ENCODE measurements at places on chromosomes 13 and 19.
A peak's percentile ranks its signal among the peaks of the same experiment; 100 is the strongest.

DNA sequence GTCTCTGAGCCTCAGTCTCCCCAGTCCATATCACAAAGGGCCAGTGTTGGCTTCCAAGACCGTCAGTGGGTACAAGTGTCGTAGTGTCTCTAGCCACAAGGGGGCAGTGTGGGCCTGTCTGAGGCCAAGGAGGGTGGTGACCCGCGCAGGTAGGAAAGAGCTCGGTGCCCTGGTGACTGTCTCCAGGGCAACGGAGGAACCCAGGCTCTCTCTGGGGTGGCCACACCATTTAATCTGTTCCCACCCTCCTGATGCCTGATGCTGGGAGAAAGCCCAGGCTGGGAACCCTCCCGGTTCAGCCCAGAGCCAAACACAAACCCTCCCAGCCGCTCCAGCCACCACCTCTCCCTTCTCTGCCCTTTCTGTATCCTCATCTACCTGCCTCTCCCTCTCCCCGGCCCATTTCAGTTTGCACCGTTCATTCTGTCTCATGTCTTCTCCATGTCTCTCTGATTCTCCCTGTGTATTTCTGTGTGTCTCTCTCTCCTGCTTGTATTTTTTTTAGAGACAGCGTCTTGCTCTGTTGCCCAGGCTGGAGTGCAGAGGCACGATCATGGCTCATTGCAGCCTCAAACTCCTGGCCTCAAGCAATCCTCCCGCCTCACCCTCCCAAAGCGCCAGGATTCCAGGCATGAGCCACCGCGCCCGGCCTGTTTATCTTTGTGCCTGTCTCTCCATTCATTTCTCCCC lies 17.5 kb upstream of the MEIS3 start:
- DNase-seq: peak; percentile 66

GRCh38 chr19:1992759-1993260 lies 22.7 kb downstream of the BTBD2 start:
- DNase-seq: no peak

DNA sequence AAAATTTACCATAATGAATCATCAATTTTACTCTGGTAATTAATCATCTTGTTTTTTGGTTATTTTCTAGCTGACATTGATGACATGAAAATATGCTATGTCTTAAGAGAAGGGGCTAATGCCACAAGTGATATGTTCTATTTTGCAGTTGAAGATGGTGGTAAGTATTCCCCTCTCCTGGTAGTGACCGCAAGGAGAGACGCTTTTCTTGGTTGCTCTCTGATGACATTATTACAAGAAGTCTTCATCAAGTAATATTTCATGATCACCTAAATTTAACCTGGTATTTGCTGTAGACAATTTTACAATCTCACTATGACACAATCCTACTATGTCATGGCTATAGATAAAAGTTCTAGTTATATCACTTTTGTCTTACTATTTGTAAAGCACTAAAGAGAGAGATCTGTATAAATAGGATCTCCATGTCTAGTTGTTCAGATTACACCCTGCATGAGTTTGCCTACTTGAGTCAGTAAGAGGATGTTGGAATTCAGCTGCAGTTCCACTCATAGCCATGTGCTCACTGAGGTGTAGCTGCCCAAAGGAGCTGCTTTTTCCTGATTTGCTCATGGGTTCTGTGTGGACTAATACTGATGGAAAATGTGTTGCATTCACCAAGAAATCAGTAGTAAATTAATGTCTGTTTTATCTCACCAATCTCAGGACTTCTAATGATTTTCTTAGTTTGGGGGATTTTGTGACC lies 10.9 kb downstream of the FREM2 start:
- no peak for DNase-seq

DNA sequence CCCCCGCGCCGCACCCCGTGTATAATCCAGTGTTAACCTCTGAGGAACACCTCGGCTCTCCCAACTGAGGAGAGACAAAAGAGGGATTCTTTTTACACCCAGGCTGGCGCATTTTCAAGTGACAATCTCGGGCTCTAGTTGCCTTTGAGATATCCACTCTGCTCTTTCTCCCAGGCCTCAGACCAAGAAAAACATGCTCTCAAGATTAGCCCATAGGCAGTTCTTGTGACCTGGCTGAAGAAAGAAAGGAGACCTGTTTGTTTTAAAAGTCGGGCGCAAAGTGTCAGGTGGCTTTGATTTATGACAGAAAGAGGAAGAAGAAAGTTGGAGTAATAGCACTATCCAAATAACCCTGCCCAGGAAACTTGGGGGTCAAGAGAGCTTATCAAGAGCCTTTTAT lies 27.3 kb downstream of the SHISA2 start:
- DNase-seq: no peak

DNA sequence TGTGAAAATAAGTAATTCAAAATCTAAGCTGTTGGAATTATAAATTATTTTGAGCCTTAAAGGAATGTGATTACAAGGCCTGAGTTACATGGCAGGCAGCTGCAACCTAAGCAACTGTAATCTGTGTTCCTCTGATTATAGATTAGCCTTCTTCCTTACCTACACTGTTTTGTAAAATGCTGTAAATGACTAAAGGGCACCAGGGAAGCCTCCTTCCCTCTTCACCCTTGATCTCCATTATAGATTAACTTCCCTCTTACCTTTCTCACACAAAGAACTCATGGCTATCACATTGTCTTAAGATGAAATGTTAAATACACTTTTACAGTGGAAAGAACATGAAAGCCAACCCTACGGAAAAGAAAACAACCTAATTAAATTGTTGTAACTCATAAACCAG lies 423.7 kb upstream of the KLF12 start:
- DNase-seq: no peak

- no peak for DNase-seq
Observed at GRCh38 chr19:39342647-39343305, 555 bp downstream of the SAMD4B start.

GRCh38 chr13:104577071-104577815 lies 1511.0 kb upstream of the SLC10A2 start:
- no peak for DNase-seq

- DNase-seq: no peak
Observed at GRCh38 chr19:14616407-14616806, 33.5 kb downstream of the CLEC17A start.

- no peak for DNase-seq
Observed at GRCh38 chr13:64277097-64277496, 2861.4 kb upstream of the PCDH20 start.

GRCh38 chr13:35471706-35472322 lies 4.7 kb downstream of the MAB21L1 start:
- no peak for DNase-seq

- no peak for DNase-seq
Observed at GRCh38 chr13:24670961-24671381, 9.2 kb upstream of the ATP12A start.

- DNase-seq: no peak
Observed at GRCh38 chr19:50419580-50420035, 870 bp downstream of the SPIB start.

GRCh38 chr19:35357867-35358573 lies at the start of gene FFAR3:
FFAR3 (plus strand) TSS chr19:35358460; CDS start chr19:35358891, 431 bp downstream.
- peak; percentile 31 for DNase-seq

- no peak for DNase-seq
Observed at GRCh38 chr13:91809161-91809560, 410.7 kb downstream of the GPC5 start.

DNA sequence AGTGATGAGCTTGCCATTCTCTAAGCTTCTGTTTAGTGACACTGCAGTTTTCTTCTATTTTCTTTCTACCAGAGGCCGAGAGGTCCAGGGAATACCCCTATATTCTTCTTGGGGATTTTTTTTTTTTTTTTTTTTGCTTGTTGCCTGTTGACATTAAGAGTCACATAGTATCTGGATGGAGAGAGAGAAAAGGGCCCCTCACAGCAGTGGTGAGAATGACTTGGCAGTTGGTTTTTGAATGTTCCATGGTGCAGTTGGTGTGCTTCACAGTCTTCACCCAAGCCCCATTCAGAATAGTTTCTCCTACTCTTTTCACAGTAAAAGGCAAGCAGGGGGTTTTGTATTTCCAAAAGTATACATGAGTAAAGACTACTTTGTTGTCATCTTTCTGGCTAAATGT lies 577.9 kb downstream of the LMO7 start:
- no peak for DNase-seq

- no peak for DNase-seq
Observed at GRCh38 chr19:3932931-3933810, at the start of gene NMRK2. NMRK2 (plus strand) TSS chr19:3933069; CDS start chr19:3933672, 603 bp downstream.

- peak; percentile 68 for DNase-seq
Observed at GRCh38 chr19:22545751-22546150, 88.4 kb upstream of the ZNF492 start.

- DNase-seq: no peak
Observed at GRCh38 chr13:36193151-36193855, 21.1 kb downstream of the SOHLH2 start.

GRCh38 chr13:51894239-51894638 lies 32.5 kb downstream of the CCDC70 start:
- no peak for DNase-seq

DNA sequence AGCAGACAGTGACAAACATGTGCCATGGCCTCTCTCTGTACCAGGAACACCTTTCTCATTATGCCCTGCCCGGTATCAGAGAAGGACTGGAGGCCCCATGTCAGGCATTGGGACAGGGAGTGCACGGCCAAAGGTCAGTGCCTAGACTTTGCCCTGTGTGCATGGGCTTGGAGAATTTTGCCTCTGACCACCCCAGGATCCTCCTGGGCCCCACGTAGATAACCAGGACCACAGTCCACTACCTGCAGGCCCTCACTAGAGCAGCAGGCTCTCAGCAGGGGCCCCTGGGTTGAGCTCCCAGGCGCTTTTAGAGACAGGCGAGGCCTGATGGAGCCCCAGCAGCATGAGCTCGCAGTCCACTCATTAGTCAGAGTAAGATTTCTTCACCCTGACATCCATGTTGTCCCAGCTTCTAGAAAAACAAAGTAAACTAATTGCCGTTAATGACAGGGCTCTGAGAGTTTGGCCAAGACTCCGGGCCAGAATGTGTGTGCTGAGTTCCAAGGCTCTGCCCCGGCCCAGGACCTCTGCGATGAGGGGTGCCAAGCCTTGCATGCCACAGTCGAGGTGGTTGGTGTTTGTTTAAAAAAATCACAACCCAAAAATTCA lies 42.7 kb downstream of the CAPN12 start:
- no peak for DNase-seq

GRCh38 chr13:112618501-112618900 lies 30.5 kb upstream of the TUBGCP3 start:
- DNase-seq: no peak

- DNase-seq: peak; percentile 69
Observed at GRCh38 chr13:112968380-112968909, 569 bp upstream of the MCF2L start.

All from breast epithelium (tissue), 4 donors.